Hematopoietic multipotent progenitor cell treated with erythropoietin and hydrocortisone succinate and interleukin-3 and kit ligand, for 15 days (in vitro differentiated cells): ENCODE measurements at places on chromosomes 2 and 18.

GRCh38 chr18:61922435-61922834, 29.6 kb upstream of the RNF152 start:
- DNase-seq = no peak

GRCh38 chr2:84459944-84460429, 907 bp upstream of the SUCLG1 start:
- no peak for DNase-seq

GRCh38 chr18:58756148-58756547, 84.9 kb downstream of the MALT1 start:
- DNase-seq = no peak

- no peak for DNase-seq
Observed at GRCh38 chr18:50075772-50076171, 119.2 kb downstream of the MYO5B start.

- DNase-seq = no peak
Observed at GRCh38 chr2:120631236-120631635, 104.4 kb upstream of the GLI2 start.

- no peak for DNase-seq
Observed at GRCh38 chr2:212990697-212991096, 160.7 kb downstream of the IKZF2 start.

DNA sequence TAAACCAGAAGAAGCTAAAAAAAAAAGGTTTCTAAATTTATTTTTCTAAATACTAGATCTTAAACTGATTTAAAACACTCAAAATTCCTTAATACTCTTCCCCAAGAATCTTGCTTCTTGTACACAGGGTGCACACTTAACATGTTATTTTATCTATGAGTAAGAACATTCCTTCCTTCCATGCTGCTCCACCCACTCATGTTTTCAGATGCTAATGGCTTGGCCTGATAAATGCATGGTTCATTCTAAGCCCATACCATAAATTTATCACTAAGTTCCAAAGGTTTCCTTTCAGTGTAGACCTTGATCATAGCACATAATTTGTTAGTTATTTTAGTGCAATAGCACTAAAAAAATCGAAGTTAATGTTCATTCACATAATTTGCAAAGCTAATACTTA, 8.1 kb downstream of the FBXO48 start:
- DNase-seq = peak; percentile 55

DNA sequence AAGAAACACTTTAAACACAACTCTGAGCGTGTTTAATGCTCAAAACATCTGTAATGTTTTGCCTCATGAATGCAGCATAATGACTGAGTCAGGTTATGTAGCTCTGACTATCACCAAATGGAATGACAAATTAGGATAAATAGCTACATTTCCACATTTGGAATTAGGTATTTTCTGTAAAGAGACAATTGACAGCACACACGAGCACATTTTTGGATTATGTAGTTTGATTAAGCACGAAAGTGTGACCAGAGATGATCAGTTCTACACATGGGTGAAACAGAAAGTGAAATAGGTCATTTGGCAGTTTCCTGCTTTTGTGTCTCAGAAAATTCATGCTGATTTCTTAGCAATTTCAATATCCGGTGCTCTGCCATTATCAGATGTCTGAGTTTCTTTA, 29.0 kb downstream of the LPIN1 start:
- no peak for DNase-seq

GRCh38 chr2:164928101-164928673, 27.1 kb downstream of the SLC38A11 start:
- DNase-seq = no peak

DNA sequence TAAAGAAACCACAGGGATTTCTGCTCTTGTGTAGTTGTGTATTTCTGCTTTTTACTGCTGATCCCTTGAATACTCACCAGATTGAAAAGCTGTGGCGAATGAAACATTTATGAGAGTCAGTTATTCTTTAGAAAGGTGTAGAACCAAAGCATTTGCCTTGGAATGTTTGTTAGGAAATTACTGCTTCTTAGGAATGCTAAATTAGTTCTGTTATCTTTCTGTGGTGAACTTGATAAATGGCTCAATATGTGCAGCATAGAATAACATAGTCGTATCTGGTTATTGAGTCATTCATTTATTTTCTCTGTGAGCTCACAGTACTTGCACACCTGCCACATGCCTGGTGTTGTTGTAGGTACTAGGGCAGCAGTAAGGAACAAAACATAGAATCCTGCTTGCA, 57.0 kb upstream of the FAM237A start:
- no peak for DNase-seq

- no peak for DNase-seq
Observed at GRCh38 chr2:10774394-10774793, 38.2 kb downstream of the PDIA6 start.

DNA sequence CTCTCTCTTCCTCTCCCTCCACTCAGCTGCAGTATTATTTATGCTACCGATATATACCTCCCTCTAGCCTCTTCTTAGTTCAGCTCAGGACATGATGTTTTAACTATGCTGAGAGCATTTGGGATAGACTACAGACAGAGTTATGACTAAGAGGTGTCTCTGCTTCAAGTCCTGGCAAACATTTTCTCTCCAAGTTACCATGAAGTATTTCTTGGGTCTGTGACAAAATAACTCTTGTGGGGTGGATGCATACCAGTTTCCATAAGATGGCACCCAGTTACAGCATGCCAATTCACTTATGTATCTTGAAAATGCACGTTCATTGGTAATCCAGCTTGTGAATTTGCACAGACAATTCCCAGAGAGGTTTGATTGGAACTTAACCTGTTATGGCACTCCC, 737.6 kb downstream of the SLC4A3 start:
- no peak for DNase-seq

DNA sequence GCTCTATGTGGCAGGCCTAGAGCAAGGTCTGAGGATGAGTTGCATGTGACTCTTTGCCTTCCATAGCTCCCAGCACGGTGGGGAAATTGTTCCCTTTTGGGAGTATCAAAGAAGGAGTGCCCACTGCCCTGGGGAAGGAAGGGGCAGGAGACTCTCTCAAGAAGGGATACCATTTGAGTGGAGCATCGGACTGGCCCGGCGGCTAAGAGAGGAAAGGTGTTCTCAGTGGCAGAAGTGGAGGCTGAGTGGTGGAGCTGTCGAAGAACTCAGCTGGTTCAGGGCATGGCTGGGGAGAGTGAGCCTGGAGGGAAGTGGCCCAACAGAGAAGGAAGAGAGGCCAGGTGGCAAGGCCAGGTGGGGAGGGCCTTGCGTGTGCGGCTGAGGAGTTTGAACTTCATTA, 235.2 kb downstream of the DYSF start:
- no peak for DNase-seq

DNA sequence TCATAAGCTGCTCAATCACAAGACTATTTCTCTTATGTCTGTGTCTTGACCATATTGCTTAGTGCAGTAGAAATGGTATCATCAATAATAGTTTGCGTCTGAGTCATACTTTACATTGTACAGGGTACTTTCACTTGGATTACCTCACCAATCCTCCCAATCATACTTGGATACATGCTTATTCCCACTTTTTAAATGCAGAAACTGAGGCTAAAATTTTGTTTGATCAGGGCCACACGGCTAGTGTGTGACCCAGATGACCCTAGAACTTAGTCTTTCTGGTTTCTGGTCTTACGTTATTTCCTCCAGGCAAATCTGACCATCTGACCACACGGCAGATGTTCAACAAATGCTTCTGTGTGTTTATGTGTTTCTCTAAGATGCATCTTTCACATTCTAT, 23.8 kb upstream of the CCL20 start:
- DNase-seq = no peak

DNA sequence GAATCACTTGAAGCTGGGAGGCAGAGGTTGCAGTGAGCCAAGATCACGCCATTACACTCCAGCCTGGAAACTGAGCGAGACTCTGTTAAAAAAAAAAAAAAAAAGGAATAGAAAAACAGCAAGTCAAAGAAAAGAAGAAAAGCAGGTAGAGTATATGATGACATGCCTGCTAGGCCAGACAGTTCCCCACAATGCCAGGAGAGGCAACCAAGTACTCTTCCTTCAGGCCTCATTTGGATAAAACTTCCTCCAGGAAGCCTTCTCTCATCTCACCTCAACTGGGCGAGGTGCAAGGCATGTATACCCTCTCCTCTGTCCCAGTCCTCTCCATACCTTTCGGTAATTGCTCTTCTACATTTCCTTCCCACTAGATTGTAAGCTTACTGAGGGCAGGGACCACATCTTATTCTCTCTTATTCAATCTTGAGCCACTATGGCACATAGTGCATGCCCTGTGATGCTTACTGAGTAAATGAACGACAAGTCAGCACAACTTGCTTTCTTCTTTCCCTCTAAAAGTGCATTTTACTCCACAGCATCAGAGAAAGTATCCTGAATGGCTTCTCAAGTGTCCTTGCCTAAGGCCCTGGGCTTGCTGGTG, 10.1 kb upstream of the SPRED2 start:
- no peak for DNase-seq

DNA sequence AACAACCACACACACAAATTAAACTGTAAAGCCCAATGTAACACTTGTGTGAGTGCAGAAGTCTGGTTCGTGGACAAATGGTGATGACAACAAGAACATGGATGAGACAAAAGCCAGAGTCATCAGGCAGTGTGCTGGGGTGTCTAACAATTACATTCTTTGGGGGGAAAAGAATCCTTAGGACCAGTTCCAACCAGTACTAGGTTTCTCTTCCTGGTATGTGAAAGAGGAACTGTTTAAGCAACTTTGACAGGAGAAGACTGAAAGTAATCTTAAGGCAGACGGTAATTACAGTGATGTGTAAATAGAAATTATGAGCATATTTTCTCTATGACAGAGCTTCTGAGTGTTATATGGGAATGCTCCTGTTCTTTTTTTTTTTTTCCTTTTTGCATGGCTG, 133.4 kb downstream of the AFF3 start:
- no peak for DNase-seq

- DNase-seq = no peak
Observed at GRCh38 chr2:235106874-235107639, 155.2 kb downstream of the SH3BP4 start.

GRCh38 chr2:176174382-176174823, 14.1 kb upstream of the HOXD1 start:
- DNase-seq = no peak

DNA sequence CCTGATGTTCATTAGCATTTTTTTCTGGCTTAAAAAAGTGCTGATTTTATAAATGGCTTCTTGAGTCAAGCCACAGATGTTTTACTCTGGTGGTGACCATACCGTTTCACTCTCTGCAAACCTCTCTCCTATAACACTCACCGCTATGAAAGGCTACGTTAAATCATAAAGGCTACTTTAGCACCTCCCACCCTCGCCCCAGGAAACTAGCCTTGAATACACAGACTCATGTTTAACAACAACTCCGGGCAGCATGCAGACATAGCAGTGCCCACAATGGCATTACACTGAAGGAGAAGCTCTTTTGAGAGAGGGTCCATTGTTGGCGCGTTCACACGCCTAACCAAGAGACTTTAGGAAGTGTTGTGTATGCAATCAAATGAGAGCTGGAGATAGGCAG, 5.6 kb downstream of the MYT1L start:
- no peak for DNase-seq

DNA sequence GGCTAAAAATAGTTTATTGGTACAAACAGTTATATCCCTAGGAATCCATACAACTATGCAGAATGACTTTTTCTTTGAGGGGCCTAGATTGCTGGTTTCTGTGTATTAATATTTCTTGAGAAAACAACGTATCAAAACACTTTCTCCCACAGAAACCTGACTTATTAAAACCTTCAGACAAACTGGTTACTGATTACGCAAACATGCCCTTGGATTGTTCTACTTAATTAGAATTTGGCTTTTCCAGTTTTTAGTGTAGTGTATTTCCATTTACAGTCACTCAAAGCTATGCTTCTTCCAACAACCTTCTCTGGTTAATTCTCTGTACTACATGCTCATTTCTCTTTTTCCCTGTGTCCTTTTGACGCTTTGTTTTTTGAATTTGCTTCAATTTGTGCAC, 20.0 kb downstream of the VAPA start:
- DNase-seq = no peak

DNA sequence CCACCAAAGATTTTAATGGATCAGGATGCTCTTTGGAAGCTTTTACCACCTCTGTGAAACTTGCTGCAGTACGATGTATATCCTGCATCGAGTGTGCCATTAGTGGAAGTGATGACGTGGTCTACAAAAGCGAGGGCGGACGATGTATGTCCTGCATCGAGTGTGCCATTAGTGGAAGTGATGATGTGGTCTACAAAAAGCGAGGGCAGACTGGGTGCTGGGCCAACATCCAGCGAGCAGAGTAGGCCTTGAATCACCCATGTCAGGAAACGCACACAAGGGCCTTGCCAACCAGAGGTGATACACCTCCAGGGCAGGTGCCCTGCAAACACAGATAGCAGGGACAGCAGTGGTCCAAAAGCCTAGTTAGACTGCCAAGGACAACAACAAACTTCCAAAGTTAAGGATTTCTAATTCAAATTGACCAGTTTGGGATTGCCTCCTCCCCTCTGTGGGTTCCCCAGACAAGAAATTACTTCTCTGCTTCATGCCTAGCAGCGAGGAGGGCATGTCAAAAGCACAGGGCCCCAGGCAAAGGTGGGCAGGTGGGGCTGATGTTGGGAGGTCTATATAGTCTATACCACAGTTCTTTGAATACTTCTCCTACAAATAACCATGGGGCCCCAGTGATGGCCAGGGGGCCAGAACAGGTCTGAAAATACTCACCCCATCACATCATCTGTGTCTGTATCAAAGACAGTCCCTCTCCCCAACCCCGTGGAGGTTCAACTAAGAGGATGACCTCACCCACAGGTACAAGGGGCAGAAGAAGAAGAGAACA, 70.2 kb downstream of the ADD2 start:
- DNase-seq = no peak

DNA sequence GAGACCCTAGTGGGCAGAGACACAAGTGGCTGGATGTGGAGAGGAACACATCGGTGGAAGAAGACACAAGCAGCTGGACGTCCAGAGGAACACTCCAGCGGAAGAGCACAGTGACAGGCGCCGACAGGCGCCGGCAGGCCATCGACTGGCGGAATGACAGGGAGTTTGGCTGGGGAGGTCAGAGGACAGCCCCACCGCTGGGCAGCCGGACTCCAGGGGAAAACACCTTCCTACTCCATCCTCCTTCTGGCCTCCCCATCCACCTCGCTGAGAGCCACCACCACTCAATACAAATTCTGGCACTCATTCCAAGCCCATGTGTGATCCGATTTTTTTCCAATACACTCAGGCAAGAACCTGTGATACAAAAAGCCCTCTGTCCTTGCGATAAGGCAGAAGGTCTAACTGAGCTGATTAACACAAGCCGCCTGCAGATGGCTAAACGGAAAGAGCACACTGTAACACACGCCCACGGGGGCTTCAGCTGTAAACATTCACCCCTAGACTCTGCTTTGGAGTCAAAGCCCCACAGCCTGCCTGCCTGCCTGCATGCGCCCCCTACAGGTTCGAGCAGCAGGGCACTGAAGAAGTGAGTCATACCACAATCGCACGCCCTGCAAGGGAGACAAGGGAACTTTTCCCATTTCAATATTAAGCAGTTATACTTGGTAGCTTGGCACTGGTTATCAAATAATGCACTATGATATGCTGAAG, 50.2 kb upstream of the LRP1B start:
- DNase-seq = no peak

- no peak for DNase-seq
Observed at GRCh38 chr2:127562936-127563335, 27.5 kb downstream of the MYO7B start.
